ENCODE measurements at places on chromosomes 4 and X. TPM values are rescaled to one million over a fixed set of nuclear protein-coding genes. Genes with fewer than 3 reads are reported as not detected.

DNA sequence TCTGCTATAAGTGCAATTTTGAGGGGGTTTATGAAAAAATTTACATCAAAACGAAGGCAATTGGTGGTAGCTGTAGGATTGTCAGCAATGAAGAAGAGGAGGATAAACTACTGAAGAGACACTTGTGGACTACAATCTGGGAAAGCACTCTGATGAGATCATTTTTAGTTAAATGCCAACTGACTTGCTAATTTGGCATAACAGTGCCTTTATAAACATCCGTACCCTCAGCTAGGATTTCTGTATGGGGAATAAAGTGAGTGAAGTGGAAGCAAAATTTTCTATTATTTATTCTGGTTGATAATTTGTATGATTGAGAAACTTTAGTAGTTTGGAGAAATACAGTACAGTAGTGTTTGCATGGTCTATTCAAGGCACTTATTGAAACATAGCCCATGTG lies 11.2 kb upstream of the GNRHR start:
- no peak for DNase-seq
- no peaks in the 10 kb centered on the region for H3K36me3 ChIP-seq
- H3K4me1 ChIP-seq = peaks cover 3% of the 10 kb centered on the region
- H3K4me3 ChIP-seq = no peak overlapping the region

The TIGD4 gene
- 0.22 TPM for total RNA-seq

GRCh38 chr4:48102303-48102702 lies 31.7 kb downstream of the TXK start:
- H3K27me3 ChIP-seq = no peaks in the 10 kb centered on the region
- H3K4me1 ChIP-seq = no peaks in the 10 kb centered on the region
- no peaks in the 10 kb centered on the region for H3K36me3 ChIP-seq
- H3K27ac ChIP-seq = no peak overlapping the region

- H3K4me3 ChIP-seq = no peak overlapping the region
- no peak for DNase-seq
- peak overlapping the region; percentile 21 for H3K27ac ChIP-seq
- no peaks in the 10 kb centered on the region for H3K27me3 ChIP-seq
- H3K36me3 ChIP-seq = no peaks in the 10 kb centered on the region
- no peaks in the 10 kb centered on the region for H3K4me1 ChIP-seq
Measured at GRCh38 chrX:52983321-52984000, 25.1 kb upstream of the FAM156A start.

- no peak for DNase-seq
- H3K4me3 ChIP-seq = no peak overlapping the region
- no peaks in the 10 kb centered on the region for H3K4me1 ChIP-seq
- H3K27ac ChIP-seq = no peak overlapping the region
Measured at GRCh38 chrX:12824944-12825343, 33.7 kb downstream of the PRPS2 start.

The CHIC1 gene
- 12.6 TPM for total RNA-seq

The TKTL2 gene
- 0.43 TPM for total RNA-seq

DNA sequence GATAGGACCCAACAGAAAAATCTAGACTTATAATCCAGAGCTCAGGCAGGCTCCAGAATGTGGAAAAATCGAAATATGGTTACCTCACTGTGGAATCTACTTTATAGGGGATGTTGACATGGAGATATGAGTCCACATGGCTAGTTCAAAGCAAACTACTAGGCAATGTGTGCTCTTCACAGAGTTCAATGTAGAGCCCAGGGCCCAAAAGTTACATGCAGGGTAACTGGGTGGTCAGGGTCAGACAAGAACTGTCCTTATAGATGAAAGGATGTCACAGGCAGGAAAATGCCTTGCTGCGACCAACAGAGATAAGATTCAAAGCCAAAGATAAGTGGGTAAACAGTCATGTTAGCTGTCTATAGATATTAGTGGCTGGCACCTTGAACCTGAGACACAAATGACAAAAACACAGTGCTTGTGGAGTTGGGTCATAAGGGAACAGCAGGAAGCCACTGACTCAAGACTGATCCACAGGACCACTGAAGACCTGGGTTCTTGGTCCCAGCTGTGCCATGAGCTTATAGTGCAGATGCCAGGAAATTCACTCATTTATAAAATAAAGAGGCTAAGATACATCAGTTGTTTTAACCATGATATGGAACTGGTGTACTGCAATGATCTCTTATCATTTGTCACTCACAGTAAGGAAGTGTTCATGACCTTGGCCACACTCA lies 101.7 kb upstream of the MBNL3 start:
- no peaks in the 10 kb centered on the region for H3K36me3 ChIP-seq
- peaks cover 5% of the 10 kb centered on the region for H3K27me3 ChIP-seq
- no peak overlapping the region for H3K27ac ChIP-seq
- no peaks in the 10 kb centered on the region for H3K4me1 ChIP-seq
- H3K4me3 ChIP-seq = no peak overlapping the region
- DNase-seq = no peak

GRCh38 chr4:184863916-184864315 lies 38.1 kb upstream of the ACSL1 start:
- no peak for DNase-seq
- H3K4me1 ChIP-seq = peaks cover 42% of the 10 kb centered on the region
- no peak overlapping the region for H3K4me3 ChIP-seq
- no peaks in the 10 kb centered on the region for H3K27me3 ChIP-seq

The NXF2B gene
- not detected for total RNA-seq

GRCh38 chr4:90960433-90960832 lies 833.2 kb downstream of the CCSER1 start:
- no peaks in the 10 kb centered on the region for H3K4me1 ChIP-seq
- no peak overlapping the region for H3K27ac ChIP-seq
- no peak overlapping the region for H3K4me3 ChIP-seq
- no peaks in the 10 kb centered on the region for H3K36me3 ChIP-seq
- H3K27me3 ChIP-seq = no peaks in the 10 kb centered on the region
- no peak for DNase-seq

GRCh38 chr4:183337349-183337748 lies 15.1 kb upstream of the CLDN24 start:
- H3K4me1 ChIP-seq = no peaks in the 10 kb centered on the region
- peaks cover 12% of the 10 kb centered on the region for H3K27me3 ChIP-seq

The TXK gene
- total RNA-seq = 29.6 TPM

The WAS gene
- 104 TPM for total RNA-seq

DNA sequence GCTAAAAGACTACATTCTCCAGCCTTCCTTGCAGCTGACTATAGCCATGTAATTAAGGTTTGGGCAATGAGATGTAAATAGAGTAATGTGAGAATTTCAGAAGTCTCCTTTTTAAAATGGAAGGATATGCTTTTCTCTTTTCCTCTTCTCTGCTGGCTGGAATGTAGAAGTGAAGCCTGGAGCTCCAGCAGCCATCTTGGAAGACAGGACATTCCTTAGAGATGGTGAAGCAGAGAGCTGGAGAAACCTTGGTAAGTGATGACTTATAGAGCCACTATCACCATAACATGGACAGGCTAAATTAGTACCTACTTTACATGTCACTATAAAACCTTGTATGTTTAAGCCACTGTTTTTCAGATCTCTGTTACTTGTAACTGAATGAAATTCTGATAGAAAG lies 48.0 kb downstream of the RASL11B start:
- peaks cover 28% of the 10 kb centered on the region for H3K36me3 ChIP-seq
- H3K4me1 ChIP-seq = no peaks in the 10 kb centered on the region
- no peaks in the 10 kb centered on the region for H3K27me3 ChIP-seq
- DNase-seq = no peak

GRCh38 chr4:2368746-2369437 lies 49.6 kb downstream of the ZFYVE28 start:
- no peak overlapping the region for H3K27ac ChIP-seq
- peak; percentile 44 for DNase-seq
- no peak overlapping the region for H3K4me3 ChIP-seq
- peaks cover 8% of the 10 kb centered on the region for H3K36me3 ChIP-seq
- H3K27me3 ChIP-seq = no peaks in the 10 kb centered on the region
- peaks cover 5% of the 10 kb centered on the region for H3K4me1 ChIP-seq

DNA sequence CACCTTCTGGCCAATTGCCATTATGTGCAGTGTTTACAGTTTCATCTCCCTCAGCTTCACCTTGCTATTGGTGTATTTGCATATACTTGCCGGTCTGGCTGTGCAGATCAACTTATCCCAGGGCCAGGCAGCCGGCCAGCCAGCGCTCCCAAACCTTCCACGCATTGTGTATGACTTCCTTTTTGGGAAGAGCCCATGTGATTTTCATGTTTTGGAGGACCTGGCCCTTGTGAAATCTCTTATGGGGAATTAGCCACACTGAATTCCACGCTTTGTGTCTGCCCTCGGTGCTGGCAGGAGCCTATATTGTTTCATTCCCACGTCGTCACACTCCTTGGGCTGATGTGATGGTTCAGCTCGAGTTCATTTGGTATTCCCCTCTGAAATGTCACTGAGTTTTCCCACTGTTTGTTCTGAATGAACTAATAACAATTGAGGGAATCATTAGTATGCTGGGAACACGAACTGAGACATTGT lies 6.0 kb upstream of the PDLIM3 start:
- no peaks in the 10 kb centered on the region for H3K27me3 ChIP-seq
- H3K4me3 ChIP-seq = no peak overlapping the region
- H3K36me3 ChIP-seq = no peaks in the 10 kb centered on the region
- no peak for DNase-seq
- H3K4me1 ChIP-seq = no peaks in the 10 kb centered on the region

DNA sequence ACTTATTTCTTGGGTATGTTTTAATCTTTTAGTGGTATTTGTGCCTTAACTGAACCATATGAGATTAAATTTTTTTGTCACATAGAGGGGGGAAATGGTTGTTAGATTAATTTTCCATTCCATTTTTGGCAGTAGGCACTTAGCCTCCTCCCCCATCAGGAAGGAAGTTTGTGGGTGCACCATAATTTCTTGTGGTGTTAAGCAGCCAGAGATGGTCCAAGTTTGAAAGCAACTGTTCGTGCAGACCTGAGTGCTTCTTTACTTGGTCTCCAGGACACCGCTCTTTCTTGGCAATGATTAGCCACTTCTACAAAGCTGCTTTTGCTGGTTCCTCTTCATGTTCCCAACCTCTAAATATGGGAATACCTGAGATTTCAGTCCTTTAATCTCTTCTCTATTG lies 92.7 kb upstream of the RPL34 start:
- no peaks in the 10 kb centered on the region for H3K36me3 ChIP-seq
- DNase-seq = no peak
- no peaks in the 10 kb centered on the region for H3K27me3 ChIP-seq
- H3K4me3 ChIP-seq = no peak overlapping the region

- no peak for DNase-seq
- H3K27me3 ChIP-seq = no peaks in the 10 kb centered on the region
- H3K27ac ChIP-seq = no peak overlapping the region
- no peak overlapping the region for H3K4me3 ChIP-seq
- H3K4me1 ChIP-seq = no peaks in the 10 kb centered on the region
Measured at GRCh38 chr4:163070023-163070422, 96.7 kb downstream of the NAF1 start.

The MAGEA3 gene
- not detected for total RNA-seq

The AADAT gene
- 2.0 TPM for total RNA-seq

The ANXA10 gene
- not detected for total RNA-seq

DNA sequence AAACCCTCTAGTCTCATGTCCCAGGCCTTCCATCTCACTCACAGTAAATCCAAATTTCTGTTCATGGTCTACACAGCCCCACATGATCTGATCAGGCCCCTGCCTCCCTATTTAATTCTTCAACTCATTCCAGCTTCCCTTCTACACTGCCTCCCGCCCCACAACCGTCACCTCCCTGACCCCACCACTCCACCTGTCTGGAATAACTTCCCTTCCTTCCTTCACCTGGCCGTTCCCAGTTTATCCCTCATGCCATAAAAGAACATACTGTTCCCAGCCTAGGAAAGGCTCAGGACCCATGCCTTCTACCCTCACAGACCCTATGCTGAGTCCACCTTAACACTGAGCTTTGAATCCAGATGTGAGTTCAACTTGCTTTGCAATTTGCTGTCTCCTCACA lies 6.8 kb upstream of the CD99L2 start:
- no peak overlapping the region for H3K4me3 ChIP-seq
- no peak for DNase-seq
- H3K36me3 ChIP-seq = no peaks in the 10 kb centered on the region

DNA sequence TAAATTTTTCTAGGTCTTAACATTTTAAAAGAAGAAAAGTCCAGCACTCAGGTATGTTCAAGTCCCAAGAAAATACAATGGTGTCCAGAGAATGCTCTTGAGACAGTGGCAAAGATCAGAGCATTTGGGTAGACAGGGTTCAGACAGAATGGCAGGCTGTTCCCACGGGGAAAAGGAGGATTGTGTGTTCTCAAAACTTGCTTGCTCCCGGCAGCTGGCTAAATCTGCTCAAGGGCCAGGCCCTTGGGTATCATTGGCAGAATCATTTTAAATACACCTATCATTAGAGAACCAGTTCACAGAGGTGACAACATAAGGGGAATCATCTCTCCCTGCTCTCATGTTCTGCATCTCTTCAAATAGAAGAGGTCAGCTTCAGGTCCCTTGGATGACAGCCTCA lies 456.3 kb downstream of the DTHD1 start:
- no peaks in the 10 kb centered on the region for H3K36me3 ChIP-seq
- H3K4me1 ChIP-seq = no peaks in the 10 kb centered on the region
- H3K27ac ChIP-seq = no peak overlapping the region
- H3K27me3 ChIP-seq = no peaks in the 10 kb centered on the region
- DNase-seq = no peak
- no peak overlapping the region for H3K4me3 ChIP-seq

- no peaks in the 10 kb centered on the region for H3K36me3 ChIP-seq
- no peak overlapping the region for H3K27ac ChIP-seq
- H3K27me3 ChIP-seq = peaks cover 4% of the 10 kb centered on the region
- no peaks in the 10 kb centered on the region for H3K4me1 ChIP-seq
- DNase-seq = no peak
- no peak overlapping the region for H3K4me3 ChIP-seq
Measured at GRCh38 chrX:68988865-68989264, 160.0 kb downstream of the EFNB1 start.

GRCh38 chrX:132748268-132748667 lies 210.2 kb downstream of the HS6ST2 start:
- DNase-seq = no peak
- H3K27me3 ChIP-seq = peaks cover 10% of the 10 kb centered on the region
- H3K4me3 ChIP-seq = no peak overlapping the region
- no peaks in the 10 kb centered on the region for H3K36me3 ChIP-seq

GRCh38 chr4:8329560-8329858 lies 60.0 kb downstream of the HTRA3 start:
- H3K4me1 ChIP-seq = no peaks in the 10 kb centered on the region
- H3K27me3 ChIP-seq = no peaks in the 10 kb centered on the region
- no peak overlapping the region for H3K4me3 ChIP-seq
- H3K36me3 ChIP-seq = no peaks in the 10 kb centered on the region

- H3K4me1 ChIP-seq = no peaks in the 10 kb centered on the region
- no peak for DNase-seq
- H3K4me3 ChIP-seq = no peak overlapping the region
- no peak overlapping the region for H3K27ac ChIP-seq
- no peaks in the 10 kb centered on the region for H3K27me3 ChIP-seq
Measured at GRCh38 chrX:38189431-38190250, 31.0 kb downstream of the SRPX start.

Data from spleen (tissue), 13 donors.